ENCODE measurements at places on chromosomes 4 and X.

GRCh38 chr4:42048394-42048793 is 58.1 kb downstream of the SLC30A9 start:
- DNase-seq = no peak

DNA sequence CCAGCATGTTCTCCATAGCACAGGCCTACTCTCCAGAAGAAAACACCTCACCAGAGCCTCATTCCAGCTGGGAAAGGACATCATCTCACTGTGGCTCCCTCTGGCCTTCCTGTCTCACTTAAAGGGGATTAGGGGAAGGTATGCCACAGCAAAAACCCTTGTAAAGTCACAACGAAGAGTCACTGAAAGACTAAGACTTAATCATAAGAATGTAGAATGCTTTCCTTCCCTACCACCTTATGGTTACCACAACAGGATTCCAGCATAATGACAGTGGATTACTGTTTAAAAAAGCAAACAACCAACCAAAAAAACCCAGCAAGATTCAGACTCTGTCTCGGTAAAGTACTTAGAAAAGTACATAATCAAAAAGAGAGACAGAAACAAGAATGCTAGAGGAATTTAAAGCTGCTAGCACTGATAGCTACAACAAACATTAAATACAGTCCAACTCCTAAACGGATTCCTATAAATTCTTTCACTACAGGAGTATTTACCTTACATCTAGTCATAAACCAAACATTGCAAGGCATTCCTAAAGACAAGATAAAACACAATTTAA is 75.1 kb downstream of the BANK1 start:
- DNase-seq = no peak

DNA sequence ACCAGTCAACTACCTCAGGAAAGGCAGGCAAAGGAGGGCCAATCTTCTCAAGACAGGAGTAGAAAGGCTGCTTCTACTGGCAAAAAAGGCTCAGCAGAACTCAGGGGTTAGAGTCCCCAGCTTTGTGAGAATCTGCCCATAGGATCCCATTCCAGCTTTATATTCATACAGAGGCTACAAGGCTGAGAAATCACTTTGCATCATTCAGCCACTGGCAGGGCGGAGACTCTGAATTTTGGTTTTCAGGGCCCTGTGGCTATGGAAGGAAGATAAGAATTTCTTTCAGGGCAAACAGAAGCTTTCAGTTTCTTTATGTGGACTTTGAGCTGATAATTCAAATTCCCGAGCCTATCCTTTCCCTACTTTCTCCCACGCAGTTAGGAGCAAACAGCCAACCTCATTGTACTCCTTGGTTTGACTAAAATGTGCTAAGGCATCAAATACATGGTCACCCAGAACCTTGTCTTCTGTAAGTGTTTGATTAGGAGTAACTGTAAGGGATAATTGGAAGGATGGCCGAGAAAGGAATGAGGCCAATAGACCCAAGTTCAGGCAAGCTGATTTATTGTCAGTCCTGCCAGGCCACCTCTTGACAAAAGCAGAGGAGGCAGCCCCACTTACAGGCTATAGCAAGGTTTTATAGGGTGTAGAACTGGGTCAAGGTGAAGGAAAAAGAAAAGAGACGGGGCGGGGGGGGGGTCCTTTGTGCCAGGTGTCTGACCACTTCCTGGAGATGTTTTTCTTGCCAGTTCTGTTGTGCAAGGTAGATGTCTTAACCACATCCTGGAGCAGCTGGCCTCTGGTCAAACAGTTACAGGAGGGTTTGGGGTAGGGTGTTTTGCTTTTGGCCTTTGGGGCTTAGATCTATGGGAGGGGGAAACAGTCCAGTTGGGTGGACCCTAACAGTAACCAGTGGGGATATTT is 165.3 kb upstream of the PPP1R2C start:
- no peak for DNase-seq

DNA sequence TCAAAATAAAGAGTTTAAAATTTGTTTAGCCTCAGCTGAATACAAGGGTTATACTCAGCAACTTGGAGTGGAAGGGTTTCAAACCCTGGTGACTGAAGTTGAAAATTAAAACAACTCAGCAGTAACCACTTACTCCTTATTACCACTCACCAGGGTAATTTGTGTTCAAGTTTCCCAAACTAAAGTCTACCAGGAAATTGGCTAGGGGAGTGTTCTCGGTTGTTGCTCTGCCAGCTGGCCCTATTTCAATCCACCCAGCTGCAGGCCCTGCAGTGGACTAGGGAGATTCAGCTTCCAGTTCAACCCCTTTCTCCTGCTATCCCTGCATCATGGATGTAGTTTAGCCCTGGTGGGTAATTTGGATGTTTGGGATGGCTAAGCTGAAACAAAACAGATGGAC is 37.8 kb upstream of the EXOC1L start:
- no peak for DNase-seq

- no peak for DNase-seq
These were observed 115.2 kb upstream of the AGA start for GRCh38 chr4:177557416-177557815.

- DNase-seq = no peak
These were observed 404 bp downstream of the PPP2R3B start for GRCh38 chrX:386239-386767.

DNA sequence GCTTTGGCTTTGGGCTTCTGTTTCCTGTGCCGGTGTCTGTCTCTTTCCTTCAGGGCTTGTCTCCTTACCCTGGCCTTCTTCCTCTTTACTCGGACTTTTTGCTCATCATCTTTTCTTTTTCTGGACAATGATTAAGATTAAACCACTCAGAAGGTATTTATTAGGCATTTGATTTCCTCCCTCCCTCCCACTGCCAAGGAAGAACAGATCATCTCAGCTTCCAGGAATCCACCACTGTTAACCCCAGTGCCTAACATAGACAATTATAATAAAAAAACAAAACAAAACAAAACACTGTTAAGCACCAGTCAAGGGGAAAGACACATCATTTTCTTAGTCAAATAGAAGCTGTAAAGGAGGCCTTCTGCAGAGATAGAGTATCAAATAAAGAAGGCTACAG is 16.6 kb downstream of the PGRMC1 start:
- DNase-seq = no peak

DNA sequence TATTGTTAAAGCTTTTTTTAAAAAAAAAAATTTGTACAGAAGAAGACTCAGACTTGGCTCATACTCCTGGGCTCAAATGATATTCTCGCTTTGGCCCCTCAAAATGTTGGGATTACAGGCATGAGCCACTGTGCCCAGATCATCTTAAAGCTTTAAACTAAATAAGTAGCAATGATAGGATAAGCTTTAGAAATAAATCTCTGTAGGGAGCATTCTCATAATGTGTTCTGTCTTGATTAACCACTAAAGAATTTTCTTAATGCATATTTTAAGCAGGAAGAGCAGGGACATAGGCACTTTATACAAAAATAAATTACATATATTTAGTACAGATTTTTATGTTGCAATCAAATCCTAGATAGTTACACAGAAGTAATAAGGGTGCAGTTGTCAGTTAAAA is 667.2 kb downstream of the GRID2 start:
- no peak for DNase-seq

DNA sequence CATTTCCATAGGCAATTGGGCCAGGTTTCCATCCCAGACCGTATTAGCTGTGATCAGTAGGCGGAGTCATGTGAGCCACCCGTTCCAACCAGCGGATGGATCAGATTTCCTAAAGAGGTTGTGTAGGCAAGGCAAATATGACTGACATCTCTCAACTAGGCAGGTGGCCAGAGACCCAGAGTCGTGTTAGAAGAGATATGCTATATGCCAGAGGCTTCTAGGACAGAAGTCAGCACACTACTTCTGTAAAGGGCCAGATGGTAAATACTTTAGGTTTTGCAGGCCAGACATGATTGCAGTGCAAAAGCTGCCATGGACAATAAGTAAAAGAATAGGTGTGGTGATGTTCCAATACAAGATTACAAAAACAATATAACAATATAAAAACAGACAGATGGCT is 788.4 kb downstream of the RPA4 start:
- no peak for DNase-seq

- DNase-seq = no peak
These were observed 11.2 kb downstream of the MEPE start for GRCh38 chr4:87843936-87844335.

- peak; percentile 18 for DNase-seq
These were observed 65.5 kb downstream of the FHDC1 start for GRCh38 chr4:153001626-153002025.

DNA sequence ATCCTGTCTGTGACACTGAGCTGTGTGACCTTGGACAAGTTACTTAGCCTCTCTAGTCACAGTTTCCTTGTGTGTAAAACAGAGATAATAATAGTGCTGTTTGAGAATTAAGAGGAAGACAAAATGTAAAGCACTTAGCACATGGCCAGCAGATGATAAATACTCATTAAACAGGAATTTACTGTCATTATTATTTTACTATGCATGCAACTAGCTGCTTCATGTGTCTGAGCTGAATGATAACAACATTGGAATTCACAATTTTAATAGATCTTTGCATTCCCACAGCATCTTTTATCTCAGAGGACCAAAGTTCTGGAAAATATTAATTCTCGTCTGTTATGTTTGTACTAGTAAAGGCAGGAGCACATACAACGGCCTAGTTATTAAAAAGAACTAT is 79.2 kb upstream of the TET2 start:
- no peak for DNase-seq

DNA sequence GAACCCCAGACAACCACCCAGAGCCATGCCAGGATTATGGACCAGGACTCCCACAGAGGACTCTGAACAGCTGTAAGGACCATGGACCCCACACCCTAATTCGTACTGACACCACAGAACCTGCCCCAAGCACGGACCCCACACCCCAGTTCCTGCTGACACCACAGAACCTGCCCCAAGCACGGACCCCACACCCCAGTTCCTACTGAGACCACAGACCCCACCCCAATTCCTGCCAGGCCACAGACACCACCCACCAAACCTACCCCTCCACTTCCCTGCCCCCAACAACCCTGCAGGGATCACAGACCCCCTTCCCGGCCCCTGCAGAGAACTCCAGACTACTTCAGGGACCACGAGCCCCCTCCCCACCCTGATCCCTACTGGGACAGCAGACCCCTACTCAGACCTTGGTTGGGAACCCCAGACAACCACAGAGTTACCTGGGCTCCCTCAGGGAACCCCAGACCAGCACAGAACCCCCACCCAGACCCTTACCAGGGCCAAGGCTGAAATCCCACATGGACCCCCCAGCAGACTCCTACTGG is 1.4 kb upstream of the DHRSX start:
- peak; percentile 45 for DNase-seq

- DNase-seq = no peak
These were observed 53.3 kb upstream of the GRPEL1 start for GRCh38 chr4:7121174-7121573.

DNA sequence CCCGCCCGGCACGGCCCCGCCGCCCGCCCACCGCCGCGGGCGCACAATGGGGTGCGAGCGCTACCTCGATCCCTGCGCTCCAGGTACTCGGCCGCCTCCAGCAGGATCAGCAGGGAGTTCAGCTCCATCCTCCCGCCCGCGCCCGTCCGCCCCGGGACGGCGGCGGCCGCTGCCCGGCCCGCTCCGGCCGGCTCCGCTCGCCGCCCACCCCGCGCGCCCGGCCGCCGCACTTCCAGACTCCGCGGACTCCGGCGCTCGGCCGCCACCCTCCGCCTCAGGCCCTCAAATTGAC is at the start of gene MXD4:
MXD4 (minus strand) TSS at position 257 of the 292 bp plus-strand sequence; CDS start at position 128, 129 bp downstream.
- DNase-seq = no peak

GRCh38 chrX:130378024-130378669 is 7.3 kb downstream of the GPR119 start:
- DNase-seq = no peak

- DNase-seq = no peak
These were observed 1206.0 kb upstream of the ADGRL3 start for GRCh38 chr4:59994118-59994517.

GRCh38 chr4:92346289-92346688 is 42.5 kb downstream of the GRID2 start:
- DNase-seq = no peak

DNA sequence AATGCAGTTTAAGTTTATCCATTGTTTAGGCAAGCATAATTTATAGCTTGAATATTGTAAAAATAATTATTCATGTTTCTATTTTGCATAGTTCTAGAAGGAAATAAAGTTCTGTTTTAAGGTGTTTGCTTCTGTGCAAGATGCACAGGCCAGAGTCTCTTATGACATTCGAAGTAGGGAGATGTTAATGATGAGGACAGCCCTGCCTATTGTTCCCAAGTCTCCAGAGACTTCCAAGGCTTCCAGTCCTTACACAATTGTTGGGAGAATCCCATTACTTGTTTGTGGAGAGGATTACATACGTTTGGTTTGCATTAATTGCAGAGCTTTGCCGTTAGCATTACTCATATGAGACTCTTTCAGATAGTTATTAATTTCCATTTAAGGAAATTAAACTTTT is 96.2 kb upstream of the ANK2 start:
- DNase-seq = no peak

DNA sequence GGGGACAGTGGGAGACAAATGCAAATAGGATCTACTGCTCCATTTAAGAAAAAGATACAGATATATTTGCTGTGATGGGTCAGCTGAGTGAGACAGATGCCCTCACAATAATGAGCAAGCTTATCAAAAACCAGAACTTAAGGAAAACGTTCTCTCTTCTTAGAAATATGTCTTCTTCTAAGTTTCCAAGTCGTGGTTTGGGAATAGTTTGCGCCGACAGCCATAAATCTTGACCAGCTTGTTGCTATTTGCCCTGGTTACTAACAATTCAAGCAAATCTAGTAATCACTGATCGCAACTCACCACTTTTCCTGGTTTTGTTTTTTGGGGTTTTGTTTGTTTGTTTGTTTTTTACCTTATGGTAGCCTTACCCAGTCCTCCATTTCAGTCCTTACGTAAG is 67.6 kb upstream of the GUCY1A1 start:
- no peak for DNase-seq

GRCh38 chrX:16089086-16089485 is 34.3 kb upstream of the GRPR start:
- DNase-seq = no peak

GRCh38 chrX:79156818-79157217 is 12.3 kb downstream of the GPR174 start:
- no peak for DNase-seq

DNA sequence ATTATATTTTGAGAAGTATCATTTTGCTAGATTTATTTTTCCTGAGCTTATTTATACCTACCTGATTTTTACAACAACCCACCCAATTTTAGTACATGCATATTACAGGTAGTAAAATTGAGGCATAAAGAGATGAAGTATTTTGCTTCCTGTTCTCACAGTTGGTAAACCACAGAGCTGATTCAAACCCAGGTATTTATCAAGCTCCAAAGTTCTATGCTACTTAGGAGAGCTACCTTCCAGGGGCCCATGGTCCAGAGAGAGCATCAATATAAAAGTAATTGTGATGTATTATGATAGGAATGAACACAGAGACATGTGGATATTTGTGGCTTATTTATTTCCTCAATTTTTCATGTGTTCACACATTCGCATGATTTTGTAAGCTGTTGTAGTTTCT is 20.2 kb upstream of the GBA3 start:
- DNase-seq = no peak
